A172 (cell line): ENCODE measurements at places on chromosomes 6 and 20. TPM values are rescaled to one million over a fixed set of nuclear protein-coding genes. Genes with fewer than 3 reads are reported as not detected.

The ME1 gene
- total RNA-seq, result 23.1 and 23.3 TPM in 2 replicates

The GTSF1L gene
- not detected in 2 replicates for total RNA-seq

DNA sequence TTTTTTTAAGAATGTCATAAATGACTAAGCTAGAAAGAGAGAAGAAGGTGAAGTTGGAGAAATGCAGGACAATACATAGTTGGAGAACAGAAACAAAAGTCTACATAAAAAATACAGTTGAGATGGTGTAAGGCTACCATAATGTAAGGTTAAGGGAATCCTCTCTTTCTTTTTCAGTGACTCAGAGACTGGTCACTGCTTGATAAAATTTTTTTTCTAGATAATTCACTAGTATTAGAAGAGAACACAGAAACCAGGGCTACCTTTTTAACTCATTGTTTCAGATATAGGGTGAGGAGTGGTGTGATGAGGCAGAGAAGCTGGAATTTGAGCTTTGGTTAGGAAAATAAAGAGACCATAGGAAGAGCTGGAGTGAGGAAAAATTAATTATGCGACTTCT lies 18.2 kb upstream of the EDN1 start:
- DNase-seq, result no peak

DNA sequence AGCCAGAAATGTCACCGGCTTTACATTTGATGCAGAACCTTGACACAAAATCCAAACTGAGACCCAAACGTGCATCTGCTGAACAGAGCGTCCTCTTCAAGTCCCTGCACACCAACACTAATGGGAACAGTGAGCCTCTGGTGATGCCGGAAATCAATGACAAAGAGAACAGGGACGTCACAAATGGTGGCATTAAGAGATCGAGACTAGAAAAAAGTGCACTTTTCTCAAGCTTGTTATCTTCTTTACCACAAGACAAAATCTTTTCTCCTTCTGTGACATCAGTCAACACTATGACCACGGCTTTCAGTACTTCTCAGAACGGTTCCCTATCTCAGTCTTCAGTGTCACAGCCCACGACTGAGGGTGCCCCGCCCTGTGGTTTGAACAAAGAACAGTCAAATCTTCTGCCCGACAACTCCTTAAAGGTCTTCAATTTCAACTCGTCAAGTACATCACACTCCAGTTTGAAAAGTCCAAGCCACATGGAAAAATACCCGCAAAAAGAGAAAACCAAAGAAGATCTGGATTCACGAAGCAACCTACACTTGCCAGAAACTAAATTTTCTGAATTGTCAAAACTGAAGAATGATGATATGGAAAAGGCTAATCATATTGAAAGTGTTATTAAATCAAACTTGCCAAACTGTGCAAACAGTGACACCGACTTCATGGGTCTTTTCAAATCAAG lies 108.4 kb downstream of the RTN4IP1 start:
- DNase-seq, result no peak
